AG10803 (cell line): ENCODE measurements at places on chromosomes 4 and X.

DNA sequence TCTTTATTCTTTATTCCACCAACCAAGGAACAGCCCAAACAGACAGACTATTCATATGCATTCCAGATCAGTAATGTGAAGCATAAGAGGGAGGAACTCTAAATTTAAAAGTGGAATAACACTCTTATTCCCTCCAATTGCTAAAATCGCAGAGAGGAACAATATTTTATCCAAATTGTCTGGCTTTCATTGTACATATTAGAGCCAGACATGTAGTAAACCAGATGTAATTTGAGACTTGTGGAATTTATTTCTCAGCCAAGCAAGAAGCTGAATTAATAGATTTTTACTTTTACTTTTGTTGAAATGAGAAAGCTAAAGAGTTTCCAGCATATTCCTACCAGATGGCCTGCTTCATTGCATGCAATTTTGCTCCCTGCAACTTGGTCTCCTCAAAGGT is 674.6 kb upstream of the SLIT2 start:
- DNase-seq, result peak; percentile 74

DNA sequence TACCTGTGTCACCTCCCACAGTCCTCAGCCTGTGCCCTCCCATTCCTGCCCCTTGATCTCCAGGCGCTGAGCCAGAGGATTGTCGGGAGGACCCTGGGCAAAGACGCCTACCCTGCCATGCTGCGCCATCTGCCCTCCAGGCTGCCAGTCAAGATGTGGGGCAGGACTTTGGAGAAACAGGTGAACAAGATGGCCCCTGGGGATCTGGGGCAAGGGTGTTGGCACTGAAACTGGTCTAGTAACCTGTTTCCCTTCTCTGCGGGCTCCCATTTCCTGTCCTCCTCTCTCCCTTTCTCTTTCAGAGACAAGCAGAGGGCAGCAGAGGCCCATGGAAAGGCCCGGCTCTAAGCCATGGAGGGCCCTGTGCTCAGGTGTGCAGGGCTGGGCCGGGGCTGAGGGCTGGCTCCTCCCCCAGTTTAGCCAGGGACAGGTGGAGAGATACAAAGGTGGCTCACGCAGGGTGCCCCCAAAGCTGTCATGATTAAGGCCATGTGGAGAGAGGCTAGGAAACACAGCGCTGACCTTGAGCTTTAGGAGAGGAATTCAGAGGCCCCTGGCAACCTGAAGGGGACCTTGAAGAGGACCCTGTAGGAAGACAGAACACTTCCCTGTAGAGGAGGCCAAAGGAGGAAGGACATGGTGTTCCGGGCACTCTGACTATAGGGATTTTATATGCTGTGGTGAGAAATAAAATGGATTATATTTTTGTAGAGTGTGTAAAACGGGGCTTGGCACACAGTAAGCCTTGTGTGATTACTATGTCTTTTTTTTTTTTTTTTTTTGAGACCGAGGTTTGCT is at the start of gene GLOD5:
Gene GLOD5, plus strand, starts transcription at position 74 of the 798 bp plus-strand sequence. Its CDS starts 44 bp downstream, at position 118.
- DNase-seq, result peak; percentile 7

- peak; percentile 22 for DNase-seq
Measured at GRCh38 chr4:57159866-57160265, 49.7 kb upstream of the IGFBP7 start.

DNA sequence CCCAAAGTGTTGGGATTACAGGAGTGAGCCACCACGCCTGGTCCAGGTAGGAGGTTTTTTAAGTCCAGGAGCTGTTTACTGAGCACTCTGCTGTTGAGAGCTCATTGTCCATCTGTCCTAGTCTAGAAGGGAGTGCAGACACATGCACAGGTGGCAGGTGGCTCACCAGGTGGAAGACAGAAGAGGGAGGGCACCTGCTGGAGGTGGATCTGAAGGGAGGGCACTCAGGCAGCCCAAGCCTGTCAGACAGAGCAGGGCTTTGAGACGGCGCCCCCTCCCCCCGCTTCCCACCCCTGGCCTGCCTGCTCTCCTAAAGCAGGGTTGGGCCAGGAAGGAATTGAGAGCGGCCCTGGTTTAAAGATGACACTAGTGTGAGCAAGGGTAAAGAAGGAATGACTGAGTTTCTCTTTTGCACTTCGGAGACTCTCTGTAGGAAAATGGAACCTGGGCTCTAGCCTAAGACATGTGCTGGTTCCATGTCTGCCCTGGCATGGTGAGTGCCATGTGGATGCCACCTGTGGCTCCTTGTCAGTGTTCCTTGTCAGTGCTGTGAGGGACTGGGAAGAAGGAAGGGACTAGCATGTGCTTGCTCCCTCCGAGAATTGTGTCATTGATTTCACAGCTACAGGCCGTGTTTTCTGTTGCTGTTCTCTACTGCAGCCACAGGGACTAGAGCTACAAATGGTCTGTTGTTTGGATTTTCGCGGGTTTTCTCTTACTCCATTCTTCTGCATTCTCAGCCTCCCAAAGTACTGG is 108.6 kb downstream of the TNIP2 start:
- no peak for DNase-seq

GRCh38 chr4:61427099-61427817 is 227.1 kb downstream of the ADGRL3 start:
- DNase-seq, result no peak

- DNase-seq, result no peak
Measured at GRCh38 chrX:54352677-54353076, 5.2 kb downstream of the WNK3 start.

GRCh38 chr4:158209825-158210807 is at the start of gene TMEM144:
Gene TMEM144 (plus strand): TSS chr4:158210486. CDS start chr4:158212668, 2,182 bp downstream.
- DNase-seq, result peak; percentile 78

GRCh38 chrX:46676399-46677356 is 82.2 kb downstream of the SLC9A7 start:
- DNase-seq, result no peak

DNA sequence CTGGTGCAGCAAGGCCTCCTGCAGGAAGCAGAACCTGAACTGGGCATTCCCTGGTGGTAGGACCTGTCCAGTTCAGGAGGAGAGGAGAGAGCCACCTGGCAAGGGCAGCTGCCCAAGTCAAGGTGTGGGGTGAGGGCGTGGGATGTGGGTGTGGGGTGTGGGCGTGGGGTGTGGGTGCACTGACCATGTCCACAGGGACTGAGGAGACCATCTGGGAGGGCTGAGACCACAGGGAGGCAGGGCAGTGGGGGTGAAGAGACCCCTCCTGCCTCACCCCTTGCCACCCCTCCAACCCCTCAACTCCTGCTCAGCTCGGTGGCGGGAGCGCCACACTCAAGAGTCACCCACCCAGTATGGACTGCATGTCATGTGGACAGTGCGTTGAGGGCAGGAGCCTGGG is 117.9 kb downstream of the CPZ start:
- no peak for DNase-seq

DNA sequence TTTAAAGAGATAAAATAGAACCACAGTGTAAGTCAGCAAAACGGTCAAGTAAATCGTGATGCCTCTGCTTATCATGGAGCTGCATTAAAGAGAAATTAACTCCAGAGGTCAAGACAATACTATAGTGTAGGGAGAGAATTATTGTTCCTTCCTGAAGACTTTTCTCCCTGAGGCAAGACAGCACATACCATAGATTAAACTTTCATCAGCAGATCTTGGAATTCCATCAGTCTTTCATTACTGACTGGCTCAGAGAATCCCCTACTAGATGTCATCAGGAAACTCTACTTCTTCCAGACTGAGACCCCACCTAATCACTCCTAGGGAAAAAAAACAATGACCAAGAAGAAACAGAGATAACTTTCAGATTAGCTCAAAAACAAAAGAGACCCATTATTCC is 131.3 kb downstream of the NSUN7 start:
- no peak for DNase-seq

DNA sequence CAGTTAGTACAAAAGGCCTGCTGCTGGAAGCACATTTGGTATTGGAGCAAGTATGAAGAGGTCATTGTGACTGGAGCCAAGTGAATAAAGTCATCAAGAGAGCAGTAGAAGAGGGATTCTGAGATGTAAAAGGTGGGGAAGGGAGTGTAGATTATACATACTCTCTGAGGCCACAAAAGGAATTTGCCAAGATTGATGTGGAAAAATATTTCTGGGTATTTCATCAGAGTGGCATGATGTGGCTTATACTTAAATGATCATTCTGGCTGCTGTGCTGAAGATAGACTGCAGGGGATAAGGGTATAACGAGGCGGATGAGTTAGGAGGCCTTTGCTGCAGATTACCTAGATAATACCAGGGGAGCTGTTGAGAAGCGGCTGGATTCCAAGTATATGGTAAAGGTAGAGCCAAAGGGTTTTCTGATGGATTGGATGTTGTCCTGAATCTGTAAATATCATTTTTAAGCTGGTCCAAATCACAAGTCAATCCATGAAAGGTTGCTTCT is 231.8 kb upstream of the AGA start:
- peak; percentile 1 for DNase-seq

- peak; percentile 73 for DNase-seq
Measured at GRCh38 chrX:150517303-150517910, 51.0 kb upstream of the MTM1 start.

DNA sequence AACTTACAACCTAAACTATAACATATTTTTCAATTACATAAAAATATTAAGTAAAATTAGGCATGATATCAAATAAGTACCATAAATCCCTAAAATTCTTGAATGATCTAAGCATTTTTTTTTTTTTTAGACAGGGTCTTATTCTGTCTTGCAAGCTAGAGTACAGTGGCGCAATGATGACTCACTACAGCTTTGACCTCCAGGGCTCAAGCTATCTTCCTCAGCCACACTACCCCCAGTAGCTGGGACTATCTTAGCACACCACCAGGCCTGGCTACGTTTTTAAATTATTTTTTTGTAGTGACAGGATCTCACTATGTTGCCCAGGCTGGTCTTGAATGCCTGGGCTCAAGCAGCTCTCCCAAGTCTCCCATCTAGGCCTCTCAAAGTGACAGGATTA is 1042.3 kb downstream of the FSTL5 start:
- DNase-seq, result no peak

DNA sequence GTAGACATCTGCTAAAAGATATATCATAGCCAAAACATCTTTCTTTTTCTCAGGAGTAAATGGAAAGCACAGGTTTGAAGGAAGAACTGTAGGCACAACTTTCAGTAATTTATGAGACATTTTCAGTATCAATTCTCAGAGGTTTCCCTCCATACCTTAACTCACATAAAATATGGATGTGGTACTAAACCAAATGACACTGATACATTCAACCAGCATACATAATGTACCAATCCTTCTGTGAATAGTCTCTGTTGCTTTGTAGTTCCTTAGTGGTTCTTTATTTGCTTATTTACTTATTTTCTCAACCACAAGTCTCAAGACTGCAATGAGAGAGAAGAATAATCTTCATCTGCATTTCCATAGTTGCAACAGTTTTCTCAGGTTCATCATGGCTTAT is 96.1 kb downstream of the ARHGAP24 start:
- no peak for DNase-seq

GRCh38 chr4:155900381-155900780 is 3.1 kb upstream of the TDO2 start:
- DNase-seq, result peak; percentile 51

DNA sequence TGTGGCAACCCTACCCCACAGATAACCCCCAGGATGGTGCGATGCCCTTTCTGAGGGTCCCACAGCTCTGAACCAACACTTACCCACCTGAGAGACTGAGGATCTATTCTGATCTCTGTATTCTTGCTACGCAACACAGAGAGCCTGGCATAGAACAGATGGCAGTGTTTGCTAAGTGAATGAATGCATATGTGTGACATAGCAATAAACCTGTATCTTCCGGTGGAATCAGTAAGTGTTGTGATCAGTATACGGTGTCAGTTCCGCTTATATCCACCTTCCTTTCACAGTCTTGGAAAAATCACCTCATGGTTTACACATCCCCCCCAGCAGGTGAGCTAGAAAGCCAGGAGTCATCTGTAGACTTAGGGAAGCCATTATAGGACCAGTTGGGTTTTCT is 5.9 kb upstream of the HSD17B10 start:
- DNase-seq, result no peak

DNA sequence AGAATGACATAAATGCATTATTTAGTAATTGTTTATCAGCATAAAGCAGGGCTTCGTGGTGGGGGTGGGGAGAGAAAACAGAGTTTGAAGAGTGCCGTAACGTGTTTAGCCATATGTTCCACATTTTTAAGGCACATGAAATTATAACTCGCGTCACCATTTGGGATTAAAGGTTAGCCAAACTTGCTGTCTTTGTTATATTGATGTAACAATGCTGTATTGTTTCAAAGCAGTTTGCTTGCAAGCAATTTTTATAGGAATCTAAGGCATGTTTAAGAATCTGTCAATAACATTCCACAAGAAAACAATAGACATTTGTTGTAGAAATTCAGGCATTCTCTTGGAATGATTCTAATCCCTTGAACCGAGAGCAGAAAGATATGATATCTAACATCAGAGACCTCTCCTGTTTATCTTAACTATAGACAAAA is 78.3 kb downstream of the CLDN22 start:
- DNase-seq, result peak; percentile 26

DNA sequence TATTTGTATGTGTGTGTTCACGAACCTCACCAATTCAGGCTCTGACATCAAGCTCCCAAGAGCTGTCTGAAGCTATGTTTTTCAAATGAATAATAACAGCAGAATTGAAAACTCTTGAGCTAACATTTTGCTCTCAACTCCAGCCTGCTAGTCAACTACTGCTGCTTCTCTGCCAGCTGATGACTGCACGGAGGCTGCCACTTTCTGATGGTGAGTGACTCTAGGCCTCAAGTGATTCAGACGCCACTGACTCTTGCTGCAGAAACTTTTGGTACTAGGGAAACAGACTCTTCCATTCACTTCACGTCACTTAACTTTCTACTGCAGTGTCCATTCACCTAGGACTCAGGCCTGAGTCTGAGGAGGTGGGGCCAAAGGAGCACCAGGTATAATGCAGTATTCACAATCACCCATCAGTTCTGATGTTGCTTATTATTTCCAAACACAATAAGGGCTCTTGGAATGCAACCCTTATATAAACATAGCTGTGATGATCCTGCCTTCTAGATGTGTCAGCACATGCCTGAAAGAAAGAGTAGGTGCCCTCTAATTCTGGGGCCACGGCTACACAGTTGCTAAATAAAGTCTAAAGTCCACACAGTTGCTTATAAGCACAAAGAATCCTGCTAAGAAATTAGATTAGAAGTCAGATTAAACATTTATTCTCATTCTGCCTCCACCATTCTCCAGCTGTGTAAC is 16.0 kb downstream of the PRDM8 start:
- DNase-seq, result peak; percentile 54

DNA sequence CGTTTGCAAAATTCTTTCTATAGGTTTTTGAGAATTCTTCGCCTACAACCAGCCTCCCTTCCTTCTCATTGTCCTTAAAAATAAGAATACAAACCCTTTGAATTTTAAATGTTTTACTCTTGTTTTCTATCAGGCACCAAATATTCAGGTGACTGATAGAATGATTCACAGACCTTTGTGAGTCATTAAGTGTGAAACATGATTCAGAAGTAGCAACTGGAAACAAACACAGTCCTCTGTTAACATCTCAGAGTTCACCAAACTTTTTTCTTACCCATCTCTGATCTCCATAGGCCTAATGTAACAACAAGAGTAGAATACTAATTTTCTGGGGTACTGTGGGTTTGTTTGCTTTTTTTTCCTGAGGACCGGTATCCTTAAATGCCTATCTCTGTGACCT is 63.4 kb upstream of the MAB21L2 start:
- DNase-seq, result peak; percentile 9

DNA sequence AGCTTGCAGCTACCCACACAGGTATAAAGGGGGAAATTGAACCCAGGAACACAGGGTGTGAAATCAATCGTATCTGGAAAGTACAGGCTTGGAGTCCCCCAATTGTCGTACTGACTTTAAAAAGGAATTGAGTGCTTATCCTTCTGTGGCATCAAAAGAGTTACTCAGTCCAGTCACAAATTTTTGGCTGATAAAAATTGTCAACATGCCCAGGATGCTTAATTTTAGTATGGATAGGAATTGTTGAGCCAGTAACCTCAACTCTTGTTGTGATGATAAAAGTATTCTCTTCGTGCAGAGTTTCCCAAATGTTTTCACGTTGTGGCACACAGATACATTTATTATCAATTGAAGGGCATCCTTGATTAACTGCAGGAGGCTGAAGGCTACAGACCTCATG is 43.6 kb upstream of the FTHL17 start:
- no peak for DNase-seq
